Neural crest cell (in vitro differentiated cells): ENCODE measurements at places on chromosomes 4 and X. TPM values are rescaled to one million over a fixed set of nuclear protein-coding genes. Genes with fewer than 3 reads are reported as not detected.
A peak's percentile ranks its signal among the peaks of the same experiment; 100 is the strongest.

GRCh38 chr4:23166407-23166806, 473.7 kb downstream of the GBA3 start:
- DNase-seq: no peak

DNA sequence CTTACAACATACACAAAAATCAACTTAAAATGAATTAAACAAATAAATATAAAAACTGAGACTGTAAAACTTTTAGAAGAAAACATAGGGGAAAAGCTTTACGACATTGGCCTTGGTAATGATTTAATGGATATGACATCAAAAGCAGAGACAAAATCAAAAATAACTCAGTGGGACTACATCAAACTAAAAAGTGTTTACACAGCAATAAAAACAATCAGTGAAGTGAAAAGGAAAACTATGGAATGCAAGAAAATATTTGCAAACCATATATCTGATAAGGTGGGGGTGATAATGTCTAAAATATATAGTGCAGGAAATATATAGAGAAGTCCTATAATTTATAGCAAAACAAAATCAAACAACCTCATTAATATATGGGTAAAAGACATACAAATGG, 364.4 kb upstream of the INTU start:
- DNase-seq: no peak

Gene CLIC2
- total RNA-seq: 0.77 and 2.2 TPM in 2 replicates

DNA sequence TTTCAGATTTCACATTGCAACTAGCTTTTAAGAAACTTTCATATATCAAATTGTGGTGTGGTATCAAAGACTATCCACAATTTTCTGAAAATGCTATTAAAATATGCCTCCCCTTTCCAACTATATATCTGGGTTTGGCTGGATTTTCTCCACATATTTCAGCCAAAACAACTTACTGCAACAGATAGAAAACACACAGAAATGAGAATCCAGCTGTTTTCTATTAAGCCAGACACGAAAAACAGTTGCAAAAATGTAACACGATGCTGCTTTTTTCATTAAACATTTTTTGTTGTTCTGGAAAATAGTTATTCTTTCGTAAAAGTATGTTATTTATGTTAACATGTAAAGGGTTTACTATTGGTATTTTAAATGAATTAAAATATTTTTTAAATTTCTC, 33.1 kb downstream of the DCTD start:
- DNase-seq: no peak

- peak; percentile 18 for DNase-seq
Observed at GRCh38 chrX:31266203-31267076, 194.6 kb upstream of the FTHL17 start.

DNA sequence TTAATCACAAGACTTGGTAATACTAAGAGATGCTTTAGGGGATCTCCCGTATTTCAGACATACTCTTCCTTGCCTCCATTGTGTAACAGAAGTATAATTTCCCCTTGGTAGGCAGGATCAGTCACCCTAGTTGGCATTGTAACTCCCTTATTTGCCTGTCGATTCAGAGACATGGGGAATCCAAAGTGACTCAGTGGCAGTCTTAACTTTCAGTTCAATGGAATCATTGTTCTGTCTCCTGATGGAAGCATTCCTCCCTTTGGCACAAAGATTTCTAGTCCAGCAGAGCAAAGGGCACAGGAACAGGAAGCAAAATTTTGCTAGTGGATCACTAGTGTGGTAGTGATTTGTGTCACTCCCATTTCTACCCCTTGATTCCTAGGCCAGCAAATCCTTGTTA, 80.4 kb downstream of the DCUN1D4 start:
- DNase-seq: no peak

DNA sequence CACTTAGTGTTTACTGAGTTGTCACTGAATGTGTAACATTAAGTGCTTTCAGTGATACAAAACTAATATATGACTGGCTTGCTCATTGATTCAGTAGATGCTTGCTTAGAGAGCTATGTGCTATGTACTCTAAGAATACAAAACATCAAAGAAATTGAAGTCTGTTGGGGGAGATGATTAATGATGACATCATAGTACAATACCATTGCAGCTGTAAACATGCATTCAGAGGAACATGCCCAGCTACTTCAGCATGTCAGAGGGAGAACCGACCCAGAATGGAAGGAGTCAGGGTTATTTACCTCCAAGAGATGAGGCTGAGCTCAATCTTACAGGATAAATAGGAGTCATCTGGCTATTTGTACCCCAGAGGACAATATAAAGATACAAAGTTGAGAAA, 290.8 kb downstream of the TENM3 start:
- no peak for DNase-seq
